NCI-H187 treated with DMSO at 0.1 percent for 48 hours (cell line): ENCODE measurements at places on chromosomes 3 and 15.
A peak's percentile ranks its signal among the peaks of the same experiment; 100 is the strongest.

GRCh38 chr15:75583701-75584100, 4.6 kb upstream of the PTPN9 start:
- no peak for DNase-seq

- DNase-seq = no peak
These were observed 56.8 kb downstream of the CPN2 start for GRCh38 chr3:194294199-194294894.

DNA sequence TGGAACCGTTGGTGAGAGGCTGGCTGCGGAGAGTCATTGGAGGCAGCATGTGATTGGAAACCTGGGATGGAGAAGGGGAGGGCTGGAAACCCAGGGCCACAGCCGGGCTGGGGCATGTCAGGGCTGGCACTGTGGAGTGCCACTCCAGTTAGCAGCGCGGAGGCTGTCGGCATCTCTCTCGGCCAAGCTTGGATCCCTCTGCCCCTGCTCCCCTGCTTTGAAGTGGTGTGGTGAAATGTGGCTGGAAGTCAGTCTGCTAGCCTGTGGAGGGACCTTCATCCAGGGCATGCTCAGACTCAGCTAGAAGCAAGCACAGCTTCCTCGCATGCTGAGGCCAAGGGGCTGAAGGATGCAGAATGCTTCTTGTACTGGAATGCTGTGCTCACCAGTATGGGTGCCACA, 13.5 kb downstream of the SLCO3A1 start:
- peak; percentile 86 for DNase-seq

- DNase-seq = no peak
These were observed 1.1 kb downstream of the DIPK2A start for GRCh38 chr3:143972505-143973258.

GRCh38 chr3:47778746-47779145, 2.9 kb downstream of the SMARCC1 start:
- no peak for DNase-seq

GRCh38 chr15:38885001-38885400, 320.4 kb upstream of the RASGRP1 start:
- DNase-seq = no peak

DNA sequence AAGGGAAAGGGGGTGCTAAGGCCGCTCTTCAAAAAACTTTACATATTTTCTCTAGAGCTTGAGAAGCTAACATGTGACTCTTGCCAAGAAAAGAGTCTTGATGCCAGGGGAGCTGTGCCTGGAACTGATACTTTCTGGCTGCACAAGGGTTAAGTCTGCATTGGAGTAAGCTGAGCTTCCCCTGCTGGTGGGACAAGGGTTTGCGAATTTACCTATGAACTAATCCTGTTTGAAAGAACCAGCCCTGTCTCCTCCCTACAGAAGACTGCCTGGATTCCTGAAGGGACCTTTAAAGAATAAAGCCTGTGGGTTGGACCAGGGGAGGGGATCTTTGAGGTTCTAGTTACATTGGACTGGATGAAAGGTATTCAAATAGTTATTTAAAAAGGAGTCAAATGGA, 58.3 kb upstream of the EPHA3 start:
- no peak for DNase-seq

GRCh38 chr3:23459889-23460546, 256.9 kb downstream of the UBE2E2 start:
- no peak for DNase-seq

- no peak for DNase-seq
These were observed 428.0 kb downstream of the RBMS3 start for GRCh38 chr3:29708884-29709283.

DNA sequence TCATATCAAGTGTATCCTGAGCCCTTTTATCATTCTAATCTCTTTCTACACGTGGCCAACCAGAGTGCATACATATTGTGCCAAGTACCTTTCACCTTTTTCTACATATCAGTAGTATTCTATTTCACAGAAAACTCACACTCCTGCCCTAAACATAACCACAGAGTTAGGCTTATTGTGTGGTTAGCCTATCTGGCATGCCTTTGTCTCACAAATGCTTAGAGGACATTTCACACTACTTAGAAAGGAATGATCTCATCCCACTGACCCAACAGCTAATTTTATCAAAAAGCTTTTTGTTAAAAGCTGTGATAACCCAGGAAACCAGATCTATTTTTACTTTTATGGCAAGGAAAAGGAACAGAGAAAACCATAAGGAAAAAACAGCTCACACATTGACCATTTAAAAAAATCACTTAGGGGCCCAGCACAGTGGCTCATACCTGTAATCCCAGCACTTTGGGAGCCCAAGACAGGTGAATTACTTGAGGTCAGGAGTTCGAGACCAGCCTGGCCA, 17.8 kb upstream of the MAP4 start:
- DNase-seq = no peak

- DNase-seq = no peak
These were observed 63.9 kb upstream of the RGMA start for GRCh38 chr15:93152951-93153350.

DNA sequence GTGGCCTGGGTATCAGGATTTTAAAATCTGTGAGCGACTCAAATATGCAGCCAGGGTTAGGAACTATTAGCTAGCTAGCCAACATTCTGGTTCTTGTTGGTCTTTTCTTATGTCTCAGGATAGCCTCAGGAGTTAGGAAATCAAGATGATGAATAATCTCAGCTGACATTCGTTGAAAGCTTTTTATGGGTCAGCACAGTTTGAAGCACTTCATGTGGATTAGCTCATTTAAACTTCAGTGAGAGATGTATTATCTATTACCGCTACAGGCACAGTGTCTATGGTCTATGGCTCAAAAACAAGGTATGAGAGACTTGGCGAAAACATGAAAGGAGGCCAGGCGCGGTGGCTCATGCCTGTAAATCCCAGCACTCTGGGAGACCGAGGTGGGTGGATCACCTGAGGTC, 187.5 kb upstream of the THRB start:
- DNase-seq = no peak

DNA sequence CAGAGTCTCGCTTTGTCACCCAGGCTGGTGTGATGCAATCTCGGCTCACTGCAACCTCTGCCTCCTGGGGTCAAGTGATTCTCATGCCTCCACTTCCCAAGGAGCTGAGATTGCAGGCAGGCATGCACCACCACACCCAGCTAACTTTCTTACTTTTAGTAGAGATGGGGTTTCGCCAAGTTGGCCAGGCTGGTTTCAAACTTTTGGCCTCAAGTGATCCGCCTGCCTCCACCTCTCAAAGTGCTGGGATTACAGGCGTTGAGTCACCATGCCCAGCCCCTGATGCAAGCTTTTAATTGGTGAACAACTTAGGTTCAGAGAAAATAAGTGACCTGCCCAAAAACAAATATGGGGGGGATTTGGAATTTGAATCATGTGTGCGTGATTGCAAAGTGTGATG, 246.2 kb downstream of the LRTM1 start:
- no peak for DNase-seq

DNA sequence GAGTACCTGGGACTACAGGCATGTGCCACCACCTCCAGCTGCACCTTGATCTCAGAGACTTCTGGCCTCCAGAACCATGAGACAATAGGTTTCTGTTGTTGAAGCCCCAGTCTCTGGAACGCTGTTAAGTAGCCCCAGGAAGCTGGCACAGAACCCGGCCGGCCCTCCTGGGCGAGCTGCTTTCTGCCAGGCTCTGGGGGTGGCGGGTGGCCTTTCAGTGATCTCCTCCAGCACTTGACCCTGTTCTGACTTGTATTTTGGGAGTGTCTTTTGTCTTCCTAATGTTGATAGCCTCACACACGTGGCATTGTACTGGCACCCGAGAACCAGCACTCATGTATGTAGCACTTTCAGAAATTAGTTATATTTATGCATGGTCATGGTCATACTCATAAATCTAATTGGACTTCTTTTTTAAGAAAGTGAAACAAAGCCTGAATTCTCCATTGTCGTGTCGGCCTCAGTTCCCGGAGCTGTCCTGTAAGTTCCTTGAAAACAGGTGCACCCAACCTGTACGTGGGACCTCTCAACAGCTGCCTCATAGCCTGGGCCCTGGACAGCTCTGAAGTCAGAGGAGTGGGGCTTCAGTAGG, 74.0 kb downstream of the TFRC start:
- DNase-seq = no peak

DNA sequence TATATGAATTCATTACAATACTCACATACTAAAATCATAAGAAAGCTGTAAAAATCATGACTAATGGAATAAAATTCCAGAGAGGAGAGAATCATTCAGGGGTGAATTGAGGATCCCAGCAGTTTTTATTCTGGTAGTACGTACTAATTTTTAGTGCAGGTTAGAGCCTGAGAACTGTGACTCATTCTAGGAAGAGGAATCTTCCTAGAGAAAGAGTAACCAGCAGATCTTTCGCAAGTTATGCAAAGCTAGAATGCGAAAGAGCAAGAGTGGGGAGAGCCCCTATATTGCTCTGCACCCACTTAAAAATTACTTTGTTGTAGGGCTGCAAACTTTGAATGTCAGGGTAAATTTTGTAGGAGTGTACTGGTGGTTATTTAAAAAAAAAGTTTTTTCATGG, 303.6 kb upstream of the ARPP21 start:
- no peak for DNase-seq

DNA sequence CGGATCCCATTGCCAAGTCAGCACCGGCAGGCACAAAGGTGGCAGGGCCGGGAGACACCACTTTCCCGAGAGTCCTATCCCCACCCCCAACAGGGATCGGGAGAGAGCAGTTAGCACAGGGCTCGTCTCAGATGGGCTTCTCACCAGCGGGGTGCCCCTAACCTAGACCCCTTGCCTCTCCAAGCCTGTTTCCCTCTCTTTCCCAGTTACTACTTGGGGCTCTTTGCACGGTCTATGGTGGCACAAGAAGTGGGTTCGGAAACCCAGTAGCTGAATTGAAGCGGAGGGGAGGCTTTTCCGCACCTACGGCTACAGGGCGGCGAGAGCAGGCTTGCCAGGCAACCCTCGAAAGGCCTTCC, 383 bp upstream of the EFCC1 start:
- no peak for DNase-seq
